ENCODE measurements at places on chromosomes 1 and 21. TPM values are rescaled to one million over a fixed set of nuclear protein-coding genes. Genes with fewer than 3 reads are reported as not detected.

RAB29 gene
- 10.3 TPM for total RNA-seq

GJB4 gene
- total RNA-seq: not detected

VPS13D gene
- total RNA-seq: 17.0 TPM

MSH4 gene
- total RNA-seq: not detected

PPP1R8 gene
- total RNA-seq: 40.7 TPM
